ENCODE measurements at places on chromosomes 2 and 18.

GRCh38 chr2:10344105-10345066, 41.7 kb downstream of the HPCAL1 start:
- DNase-seq: no peak

GRCh38 chr2:239706367-239706766, 305.5 kb upstream of the HDAC4 start:
- DNase-seq: no peak

DNA sequence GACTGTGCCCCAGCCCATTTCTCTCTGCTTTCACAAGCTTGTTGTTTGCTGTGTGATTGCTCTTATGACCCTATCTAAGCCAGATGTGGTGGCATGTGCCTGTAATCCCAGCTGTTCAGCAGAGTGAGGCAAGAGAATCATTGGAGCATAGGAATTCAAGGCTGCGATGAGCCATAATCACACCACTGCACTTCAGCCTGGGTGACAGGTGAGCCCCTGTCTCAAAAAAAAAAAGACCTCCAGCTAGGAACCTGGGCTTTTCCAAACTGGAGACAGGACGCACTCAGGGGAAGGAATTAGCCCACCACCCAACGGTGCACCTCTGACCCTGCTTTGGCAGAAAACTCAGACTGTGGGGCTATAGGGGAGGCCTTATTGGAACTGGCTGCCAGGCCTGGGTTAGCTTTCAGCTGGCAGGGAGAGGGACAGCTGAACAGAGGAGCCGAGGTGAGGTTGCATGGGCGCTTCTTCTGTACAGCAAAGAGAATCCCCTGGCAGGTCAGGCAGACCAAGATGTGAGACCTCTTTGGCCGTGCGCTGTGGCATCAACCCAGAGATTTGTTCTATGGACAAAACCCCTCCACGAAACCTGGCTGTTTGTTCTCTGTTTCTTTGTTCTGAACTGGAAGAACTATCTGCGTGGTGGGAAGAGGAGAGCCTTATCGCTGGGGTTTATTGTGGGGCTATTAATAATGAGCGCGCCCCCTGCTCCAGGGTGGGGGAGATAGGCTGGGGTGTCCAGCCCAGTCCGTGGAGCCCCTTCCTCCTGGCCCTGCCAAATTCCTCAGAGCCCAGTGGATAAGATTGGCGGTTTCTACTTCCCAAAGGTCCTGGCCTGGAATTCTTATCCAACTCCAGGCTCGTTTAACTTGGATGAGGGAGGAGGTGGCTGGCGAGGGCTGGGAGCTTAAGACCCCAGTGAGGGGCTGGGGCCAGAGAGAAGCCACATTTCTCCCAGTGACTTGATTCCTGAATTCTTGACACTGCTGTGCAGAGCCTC, 38.8 kb upstream of the SMAD7 start:
- no peak for DNase-seq

DNA sequence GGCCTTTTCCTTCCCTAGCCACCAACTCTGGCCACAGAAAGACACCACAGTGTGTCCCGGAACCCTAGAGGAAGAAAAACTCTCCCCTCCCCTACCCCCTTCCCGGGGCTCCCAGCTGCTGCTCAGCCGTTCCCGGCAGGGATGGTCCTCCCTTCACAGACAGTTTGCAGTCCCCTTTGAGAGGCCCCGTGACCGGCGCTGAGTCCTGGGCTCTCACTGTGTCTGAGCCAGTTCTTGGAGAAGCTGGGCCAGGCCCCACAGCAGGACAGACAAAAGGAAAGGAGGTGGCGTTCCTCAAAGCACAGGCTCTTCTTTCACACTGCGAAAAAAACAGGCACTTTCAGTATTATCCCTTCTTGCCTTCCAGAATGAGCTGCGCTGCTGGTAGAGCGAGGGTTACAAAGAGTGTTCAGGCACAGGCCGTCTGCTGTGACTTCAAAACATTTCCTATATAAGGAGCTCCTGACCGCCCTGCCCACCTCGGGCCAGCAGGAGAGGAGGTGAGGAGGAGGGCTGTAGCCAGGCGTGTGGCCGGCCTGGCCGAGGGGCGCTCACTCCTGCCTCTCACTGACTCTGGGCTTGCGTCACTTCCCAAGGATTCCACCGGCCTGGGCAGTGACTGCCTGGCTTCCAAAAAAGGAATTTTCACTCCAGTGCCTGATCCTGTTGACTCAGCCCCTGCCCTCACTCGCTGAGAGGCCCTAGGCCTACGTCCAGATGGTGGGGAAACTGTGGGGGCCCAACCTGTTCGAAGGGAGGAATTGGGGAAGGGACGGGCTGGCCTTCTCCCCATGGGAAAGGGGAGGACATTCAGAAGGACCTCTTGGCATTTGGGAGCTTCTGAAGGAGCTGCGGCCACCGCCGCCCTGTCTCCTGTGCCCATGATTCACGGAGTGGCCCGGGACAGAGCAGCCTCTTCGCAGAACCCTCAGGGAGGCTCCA, 24.9 kb downstream of the CIDEA start:
- peak; percentile 91 for DNase-seq

DNA sequence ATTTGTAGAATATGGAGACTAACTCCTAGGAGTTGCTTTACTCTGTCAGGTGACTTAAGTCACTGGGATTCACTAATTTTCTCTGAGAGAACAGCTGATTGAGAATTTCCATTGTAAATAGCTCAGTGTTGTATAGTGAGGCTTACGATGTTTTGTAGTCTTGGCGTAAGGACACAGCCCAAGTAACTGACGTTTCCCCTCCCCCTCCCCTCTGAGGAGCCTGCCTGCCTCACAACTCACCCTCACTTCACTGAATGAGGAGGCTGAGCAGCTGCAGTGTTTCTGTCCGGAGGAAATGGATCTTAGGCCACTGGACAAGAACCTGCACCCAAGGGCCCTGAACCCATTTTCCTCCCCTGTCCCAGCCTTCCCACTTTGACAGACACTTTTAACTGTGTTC, 264.6 kb downstream of the PHLPP1 start:
- DNase-seq: no peak

- DNase-seq: no peak
These were observed 29.6 kb downstream of the GAD1 start for GRCh38 chr2:170846314-170846713.

GRCh38 chr2:47606172-47606571, 176.8 kb upstream of the MSH6 start:
- no peak for DNase-seq

- no peak for DNase-seq
These were observed 6.2 kb upstream of the PLCL1 start for GRCh38 chr2:197798187-197798586.

GRCh38 chr18:3624935-3625741, 175.2 kb downstream of the TGIF1 start:
- DNase-seq: peak; percentile 82

DNA sequence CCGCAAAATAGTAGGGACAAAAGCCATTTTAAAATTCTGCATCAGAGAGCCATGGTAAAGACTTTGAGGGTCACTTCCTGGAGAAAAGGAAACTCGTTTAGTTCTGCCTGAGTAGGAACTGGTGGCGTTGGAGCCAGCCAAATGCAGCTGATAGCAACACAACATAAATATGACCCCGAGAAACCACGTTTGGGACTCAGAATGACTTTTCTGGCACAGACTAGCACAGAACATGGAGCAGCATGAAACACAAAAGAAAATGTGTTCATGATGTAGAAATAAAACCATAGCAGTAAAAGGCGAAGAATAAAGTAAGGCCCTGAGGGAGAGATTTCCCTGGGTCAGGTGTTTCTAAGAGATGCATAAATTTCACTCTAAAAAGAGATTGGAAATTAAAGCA, 149.2 kb upstream of the KLHL29 start:
- no peak for DNase-seq

DNA sequence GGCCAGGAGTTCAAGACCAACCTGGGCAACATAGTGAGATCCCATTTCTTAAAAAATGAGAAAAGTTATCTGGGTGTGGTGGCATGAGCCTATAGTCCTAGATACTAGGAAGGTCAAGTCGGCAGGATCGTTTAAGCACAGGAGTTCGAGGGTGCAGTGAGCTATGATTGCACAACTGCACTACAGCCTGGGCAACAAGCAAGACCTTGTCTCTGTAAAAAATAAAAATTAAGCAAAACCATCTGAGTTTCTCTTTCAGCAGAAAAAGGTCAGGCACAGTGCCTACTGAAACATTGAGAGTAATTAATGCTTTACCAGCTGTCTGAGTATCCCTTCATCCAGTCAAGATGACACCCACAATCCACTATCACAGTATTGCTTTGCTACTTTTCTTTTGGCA, 258.3 kb downstream of the MBD5 start:
- peak; percentile 10 for DNase-seq

GRCh38 chr18:70149616-70150301, 55.7 kb downstream of the RTTN start:
- no peak for DNase-seq

- no peak for DNase-seq
These were observed 43.7 kb upstream of the TWIST2 start for GRCh38 chr2:238803996-238804870.

DNA sequence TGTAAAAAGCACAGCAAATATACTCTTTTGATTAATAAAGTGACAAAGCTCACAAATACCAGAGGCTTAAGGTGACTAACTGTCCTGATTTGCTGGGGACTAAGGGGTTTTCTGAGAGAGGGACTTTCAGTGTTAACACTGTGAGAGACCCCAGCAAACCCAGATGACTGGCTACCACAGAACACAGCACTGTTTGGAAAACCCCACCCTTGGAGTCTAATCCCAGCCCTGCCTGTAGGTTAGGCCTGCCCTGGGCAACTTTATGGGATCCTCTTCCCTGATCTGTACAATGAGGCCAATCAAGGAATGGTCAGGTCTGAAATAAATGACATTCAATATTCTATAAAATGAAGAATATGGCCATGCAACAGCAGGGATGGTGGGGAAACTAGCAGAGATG, 30.5 kb upstream of the CTAGE1 start:
- DNase-seq: no peak

- no peak for DNase-seq
These were observed 7.9 kb upstream of the TEX51 start for GRCh38 chr2:126890551-126891450.

- DNase-seq: no peak
These were observed 53.5 kb upstream of the LCLAT1 start for GRCh38 chr2:30393510-30393909.

GRCh38 chr2:178244777-178245176, 50.5 kb downstream of the OSBPL6 start:
- no peak for DNase-seq

- no peak for DNase-seq
These were observed 191.3 kb downstream of the MYO1B start for GRCh38 chr2:191436368-191437055.

DNA sequence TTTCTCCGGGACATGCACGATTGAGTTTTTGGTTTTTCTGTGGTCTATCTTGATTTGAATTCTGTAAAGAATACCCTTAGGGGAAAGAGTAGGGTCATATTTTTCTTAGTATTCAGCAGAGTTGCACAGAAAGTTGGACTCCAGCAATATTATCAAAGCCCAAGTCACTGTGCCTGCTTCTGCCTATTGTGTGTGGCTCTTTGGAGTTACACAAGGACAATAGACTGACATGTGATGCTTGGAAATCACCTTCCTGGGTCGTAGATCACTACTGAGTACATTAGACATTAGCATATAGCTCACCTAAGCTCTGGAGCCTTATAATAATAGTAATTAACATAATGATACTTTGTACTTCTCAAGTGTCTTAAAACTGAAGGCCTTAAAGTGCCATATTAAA, 238.8 kb upstream of the FOSL2 start:
- no peak for DNase-seq

- DNase-seq: no peak
These were observed 188.6 kb downstream of the MYCN start for GRCh38 chr2:16128746-16129610.

GRCh38 chr2:60885683-60886082, 4.3 kb downstream of the REL start:
- no peak for DNase-seq

GRCh38 chr2:211259831-211260476, 703.6 kb downstream of the CPS1 start:
- DNase-seq: no peak

DNA sequence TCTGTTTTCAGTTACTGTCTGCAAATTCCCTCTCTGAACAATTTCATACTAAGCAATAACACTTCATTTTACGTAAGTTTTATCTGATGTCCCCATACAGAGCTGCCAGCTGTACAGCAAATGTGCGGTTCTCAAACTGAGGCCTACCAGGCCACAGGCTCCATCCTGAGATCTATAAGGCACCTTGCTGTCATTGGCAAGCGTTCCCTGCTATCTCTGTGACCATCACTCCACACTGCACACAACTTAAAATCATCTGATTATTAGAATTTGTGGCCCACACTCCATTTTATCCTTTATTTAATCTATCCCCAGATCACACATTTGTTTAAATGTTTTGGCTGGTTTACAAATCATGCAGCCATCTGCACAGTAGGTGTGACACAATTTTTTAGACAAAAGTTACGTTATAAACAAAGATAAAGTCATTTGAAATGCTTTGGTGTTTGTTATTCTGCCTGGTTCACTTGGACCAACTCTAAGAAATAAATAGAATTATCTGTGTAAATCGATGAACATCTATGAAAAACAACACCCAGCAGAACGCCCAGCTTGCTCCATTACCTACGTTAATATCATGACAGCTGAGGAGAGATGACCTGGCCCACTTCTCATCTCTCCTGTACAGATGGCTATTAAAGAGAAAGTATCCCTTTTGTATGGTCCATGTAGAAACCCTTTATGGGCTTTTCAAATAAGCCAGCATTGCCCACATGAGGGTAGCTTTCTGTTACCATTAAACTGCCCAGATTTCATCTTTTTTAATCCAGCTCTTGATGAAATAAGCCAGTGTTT, 162.4 kb downstream of the ZNF521 start:
- DNase-seq: no peak

DNA sequence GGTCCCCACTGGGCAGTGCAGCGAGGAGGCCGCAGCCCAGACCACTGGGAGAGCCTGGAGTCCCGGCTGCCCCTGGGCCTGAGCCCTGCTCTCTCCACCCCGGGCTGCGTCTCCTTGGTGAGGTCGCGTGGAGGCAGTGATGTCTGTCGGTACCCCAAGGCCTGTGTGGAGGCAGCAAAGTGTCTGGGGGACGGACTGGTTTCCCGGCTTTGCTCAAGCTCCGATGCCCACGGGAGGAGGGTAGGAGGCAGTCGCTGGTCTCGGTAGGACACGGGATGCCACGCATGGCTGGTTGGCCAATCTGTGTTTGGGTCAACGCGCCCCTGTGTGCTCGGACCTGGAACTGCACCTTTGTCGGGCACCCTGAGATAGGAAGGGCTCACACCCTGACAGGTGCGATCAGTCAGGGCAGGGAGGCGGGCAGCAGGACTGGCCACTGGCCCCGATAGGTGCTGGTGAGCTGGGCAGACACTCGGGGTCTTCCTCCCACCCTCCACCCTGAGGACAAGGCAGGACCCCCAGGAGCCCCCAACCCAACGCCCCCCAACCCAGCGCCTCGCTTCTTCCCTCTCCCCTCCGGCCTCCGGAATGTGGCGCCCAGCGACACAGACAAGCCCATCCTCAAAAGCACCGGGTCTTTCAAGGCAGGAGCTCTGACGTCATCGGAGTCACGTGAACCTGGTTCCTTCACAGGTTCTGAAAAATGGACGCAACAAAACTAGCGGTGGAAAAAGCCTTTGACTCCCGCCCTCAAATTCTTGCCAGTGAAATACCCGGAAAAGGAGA, 288.6 kb downstream of the NDUFA10 start:
- no peak for DNase-seq
